NCI-H446 (cell line): ENCODE measurements at places on chromosomes 5 and 9.
A peak's percentile ranks its signal among the peaks of the same experiment; 100 is the strongest.

DNA sequence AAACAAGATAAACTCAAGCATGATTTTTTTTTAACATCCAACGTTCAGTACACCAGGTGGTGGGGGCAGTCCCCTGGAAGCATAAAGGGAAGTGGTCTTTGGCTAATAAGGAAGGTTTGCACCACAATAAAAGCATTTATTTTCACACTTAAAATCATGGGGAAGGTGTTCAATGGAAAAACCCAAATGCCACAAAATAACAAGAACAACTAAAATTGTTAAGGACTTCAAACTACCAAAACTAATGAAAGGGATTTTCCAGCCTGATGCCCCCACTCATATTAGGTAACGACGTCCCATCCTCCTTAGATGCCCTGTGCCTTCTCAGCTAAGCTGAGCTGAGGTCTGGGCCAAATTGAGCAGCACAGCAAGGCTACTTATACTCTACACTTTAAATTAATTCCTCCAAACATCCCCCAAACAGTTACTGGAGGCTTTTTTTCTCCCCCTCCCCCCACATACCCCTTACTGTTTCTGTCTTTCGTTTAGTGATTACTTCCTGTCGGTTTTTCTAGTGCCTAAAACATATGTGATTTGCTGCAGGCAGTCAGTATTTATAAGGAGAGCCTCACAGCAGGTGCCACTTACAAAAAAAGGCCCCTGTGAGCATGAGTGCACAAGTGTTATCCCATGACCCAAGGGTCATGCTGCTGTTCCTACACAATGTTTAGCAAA, 259.7 kb upstream of the ZNF608 start:
- no peak for DNase-seq

GRCh38 chr5:160260881-160261815, 31.8 kb downstream of the FABP6 start:
- DNase-seq = no peak

DNA sequence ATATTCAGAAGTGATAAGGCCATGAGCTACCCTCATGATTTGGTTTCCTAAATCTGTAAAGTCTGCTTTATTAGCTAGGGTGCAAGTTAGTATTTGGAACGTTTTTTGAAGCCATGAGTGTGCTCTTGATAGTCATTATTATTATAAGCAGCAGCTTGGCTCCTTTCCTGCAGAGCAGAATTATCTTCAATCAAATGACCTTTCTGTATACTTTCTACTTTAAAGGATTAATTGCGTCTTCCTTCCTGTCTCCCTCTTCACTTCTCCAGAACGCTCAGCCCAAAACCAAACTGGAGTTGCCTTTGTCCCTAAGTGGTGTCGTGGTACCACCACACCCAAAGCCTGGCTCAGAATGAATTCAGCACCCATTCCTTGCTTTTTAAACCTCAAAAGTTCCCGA, 211.3 kb downstream of the ARHGAP26 start:
- DNase-seq = no peak

DNA sequence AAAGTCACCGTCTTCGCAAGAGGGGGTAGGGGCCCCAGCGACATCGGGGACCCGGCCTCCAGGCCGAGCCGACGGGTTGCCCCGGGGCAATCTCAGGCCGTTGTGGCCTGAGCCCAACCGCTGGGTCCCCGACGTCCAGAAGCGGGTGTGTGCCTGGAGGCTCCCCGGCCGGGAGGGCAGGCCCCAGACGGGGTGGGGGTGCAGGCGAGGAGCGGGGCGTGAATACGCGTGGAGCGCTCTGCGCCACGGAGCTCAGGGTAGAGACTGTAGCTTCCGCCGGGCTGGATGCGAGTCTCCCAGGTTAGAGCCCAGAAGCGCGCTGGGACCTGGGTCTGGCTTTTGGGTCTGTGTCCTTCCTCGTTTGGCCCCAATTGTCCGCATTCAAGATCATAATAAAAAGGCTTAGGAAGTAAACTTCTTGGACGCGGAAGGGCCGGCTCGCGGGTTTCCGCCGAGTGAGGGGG, 3.5 kb downstream of the BARX1 start:
- DNase-seq = no peak

GRCh38 chr5:151067632-151068432, 13.0 kb downstream of the TNIP1 start:
- DNase-seq = no peak

- no peak for DNase-seq
These were observed 218.2 kb downstream of the TSSK1B start for GRCh38 chr5:113216545-113216944.

- no peak for DNase-seq
These were observed 38.7 kb downstream of the VCAN start for GRCh38 chr5:83510260-83510659.

GRCh38 chr9:75185585-75186170, 97.4 kb downstream of the OSTF1 start:
- DNase-seq = no peak

- DNase-seq = no peak
These were observed 48.2 kb downstream of the RASGEF1C start for GRCh38 chr5:180160789-180161188.

- DNase-seq = no peak
These were observed 99.0 kb upstream of the DAB2 start for GRCh38 chr5:39523821-39524220.

- no peak for DNase-seq
These were observed 7.0 kb downstream of the BARHL1 start for GRCh38 chr9:132589148-132590036.

- DNase-seq = peak; percentile 35
These were observed 120.2 kb upstream of the GRHPR start for GRCh38 chr9:37302277-37302676.

- DNase-seq = no peak
These were observed 30.2 kb downstream of the MAML1 start for GRCh38 chr5:179762781-179763176.

DNA sequence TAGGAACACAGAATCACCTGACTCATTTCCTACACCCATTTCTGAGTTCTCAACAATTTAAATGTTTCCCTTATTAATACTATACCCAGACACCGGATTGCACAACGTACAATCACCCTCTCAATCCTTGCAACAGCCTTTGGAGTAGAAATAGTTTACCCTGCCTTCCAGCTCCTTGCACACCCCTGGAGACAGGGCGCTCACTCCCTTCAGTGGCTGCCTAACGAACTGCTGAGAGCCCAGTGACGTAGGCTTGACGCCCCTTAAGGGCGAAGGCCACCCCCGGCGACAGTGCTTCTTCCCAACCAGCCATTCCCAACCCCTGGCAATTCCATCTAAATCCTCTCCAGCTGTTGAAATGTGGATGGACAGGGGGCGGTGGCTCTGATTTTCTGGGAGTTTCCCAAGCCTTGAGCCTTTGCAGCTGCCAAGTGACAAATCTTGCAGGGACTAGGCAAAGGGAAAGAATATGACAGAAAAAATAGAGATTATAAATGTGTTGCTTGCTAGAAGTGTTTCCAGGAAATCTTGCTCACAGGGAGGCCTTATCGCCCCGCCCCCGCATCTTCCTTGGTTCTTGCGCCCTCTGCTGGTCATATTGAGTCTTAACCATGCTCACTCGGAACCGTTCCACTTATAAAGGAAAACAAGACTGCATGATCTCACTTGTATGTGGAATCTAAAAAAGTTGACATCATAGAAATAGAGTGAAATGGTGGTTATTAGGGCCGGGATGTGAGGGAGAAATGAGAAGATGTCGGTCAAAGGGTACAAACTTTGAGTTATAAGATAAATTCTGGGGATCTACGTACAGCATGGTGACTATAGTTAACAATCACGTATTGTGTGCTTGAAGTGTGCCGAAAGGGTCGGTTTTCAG, 7.6 kb upstream of the BARX1 start:
- peak; percentile 39 for DNase-seq

DNA sequence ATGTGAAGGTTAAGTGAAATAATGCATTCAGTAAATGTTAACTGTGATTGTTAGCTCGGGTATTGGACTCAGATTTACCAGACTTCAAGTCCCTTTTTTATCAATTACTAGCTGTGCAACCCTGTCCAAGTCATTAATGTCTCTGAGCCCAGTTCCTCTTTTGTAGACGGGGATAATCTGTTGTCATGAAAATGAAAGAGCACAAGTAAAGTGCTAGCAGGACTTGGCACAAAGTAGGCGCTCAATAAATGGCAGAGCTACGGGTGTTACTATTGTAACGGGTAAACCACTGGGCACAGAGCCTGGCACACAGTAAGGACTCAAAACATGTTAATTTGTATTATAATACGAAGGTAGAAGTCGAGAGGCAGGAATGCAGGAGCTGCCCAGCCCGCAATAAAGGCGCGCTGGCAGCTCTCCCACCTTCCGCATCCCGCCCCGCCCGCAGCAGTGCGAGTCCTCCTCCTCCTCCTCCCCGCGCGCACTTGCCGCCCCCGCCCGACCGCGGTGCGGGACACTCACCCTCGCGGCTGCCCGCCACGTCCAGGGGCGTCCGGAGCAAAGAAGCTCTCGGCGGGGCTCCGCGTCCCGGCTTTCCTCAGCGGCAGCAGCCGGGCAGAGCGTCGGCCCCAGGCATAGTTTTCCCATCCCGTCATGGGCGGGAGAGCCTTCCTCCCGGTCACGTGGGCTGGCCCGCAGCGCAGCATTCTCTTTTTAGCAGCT, at the start of gene C1QTNF2:
TSS of gene C1QTNF2 (minus strand) at position 637 of the 723 bp plus-strand sequence. CDS start 15,615 bp downstream, outside the sequence.
- DNase-seq = peak; percentile 55

GRCh38 chr5:146623009-146623408, 107.0 kb upstream of the GPR151 start:
- DNase-seq = no peak

GRCh38 chr5:151688436-151688835, 1.7 kb upstream of the SPARC start:
- DNase-seq = no peak

GRCh38 chr5:147601652-147602051, 91.8 kb upstream of the DPYSL3 start:
- no peak for DNase-seq

- DNase-seq = no peak
These were observed 56.4 kb upstream of the OR2K2 start for GRCh38 chr9:111386386-111386785.

DNA sequence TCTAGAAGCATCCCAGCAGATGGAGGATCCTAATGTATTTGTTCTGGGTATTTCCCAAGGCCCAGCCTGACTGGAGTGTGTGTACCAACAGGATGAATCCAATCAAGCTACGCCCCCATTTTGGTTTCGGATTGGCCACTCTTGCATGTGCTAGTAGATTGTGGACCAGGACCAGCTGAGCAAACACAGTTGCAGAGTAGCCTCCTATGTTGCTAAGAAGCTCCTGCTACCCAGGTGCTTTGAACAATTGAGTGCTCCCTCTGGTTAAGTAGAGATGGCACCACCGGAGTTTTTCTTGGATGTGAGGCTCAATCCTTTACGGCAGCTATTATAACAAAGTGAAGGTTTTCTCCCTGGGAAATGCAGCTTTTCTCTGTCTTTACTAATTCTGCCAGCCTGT, 204.5 kb downstream of the NTRK2 start:
- no peak for DNase-seq

- no peak for DNase-seq
These were observed 12.9 kb downstream of the CARTPT start for GRCh38 chr5:71732011-71732410.

GRCh38 chr5:174559141-174559540, 165.2 kb upstream of the MSX2 start:
- no peak for DNase-seq

GRCh38 chr9:123796618-123797484, 133.1 kb downstream of the DENND1A start:
- no peak for DNase-seq

DNA sequence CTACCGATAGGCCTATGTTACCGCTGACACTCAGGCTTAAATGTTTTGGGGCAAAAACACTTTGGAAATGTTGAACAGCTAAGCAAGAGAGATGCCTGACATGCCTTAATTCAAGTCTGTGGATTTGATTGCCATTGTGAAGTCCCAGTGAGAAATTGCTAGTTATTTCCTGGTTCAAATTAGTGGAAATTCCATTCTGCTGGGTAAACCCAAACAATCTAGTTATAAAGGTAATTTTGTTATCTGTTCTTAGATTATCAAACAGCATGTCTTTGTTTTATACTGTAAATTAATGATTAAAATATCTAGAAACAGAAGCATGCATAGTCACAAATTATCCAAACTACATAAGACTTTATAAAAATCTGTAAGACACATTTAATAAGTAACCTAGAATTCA, 96.6 kb downstream of the PJA2 start:
- no peak for DNase-seq

GRCh38 chr9:106682420-106682819, 180.5 kb upstream of the ZNF462 start:
- DNase-seq = no peak

- DNase-seq = peak; percentile 83
These were observed 490.9 kb downstream of the GADD45G start for GRCh38 chr9:90095682-90096081.

DNA sequence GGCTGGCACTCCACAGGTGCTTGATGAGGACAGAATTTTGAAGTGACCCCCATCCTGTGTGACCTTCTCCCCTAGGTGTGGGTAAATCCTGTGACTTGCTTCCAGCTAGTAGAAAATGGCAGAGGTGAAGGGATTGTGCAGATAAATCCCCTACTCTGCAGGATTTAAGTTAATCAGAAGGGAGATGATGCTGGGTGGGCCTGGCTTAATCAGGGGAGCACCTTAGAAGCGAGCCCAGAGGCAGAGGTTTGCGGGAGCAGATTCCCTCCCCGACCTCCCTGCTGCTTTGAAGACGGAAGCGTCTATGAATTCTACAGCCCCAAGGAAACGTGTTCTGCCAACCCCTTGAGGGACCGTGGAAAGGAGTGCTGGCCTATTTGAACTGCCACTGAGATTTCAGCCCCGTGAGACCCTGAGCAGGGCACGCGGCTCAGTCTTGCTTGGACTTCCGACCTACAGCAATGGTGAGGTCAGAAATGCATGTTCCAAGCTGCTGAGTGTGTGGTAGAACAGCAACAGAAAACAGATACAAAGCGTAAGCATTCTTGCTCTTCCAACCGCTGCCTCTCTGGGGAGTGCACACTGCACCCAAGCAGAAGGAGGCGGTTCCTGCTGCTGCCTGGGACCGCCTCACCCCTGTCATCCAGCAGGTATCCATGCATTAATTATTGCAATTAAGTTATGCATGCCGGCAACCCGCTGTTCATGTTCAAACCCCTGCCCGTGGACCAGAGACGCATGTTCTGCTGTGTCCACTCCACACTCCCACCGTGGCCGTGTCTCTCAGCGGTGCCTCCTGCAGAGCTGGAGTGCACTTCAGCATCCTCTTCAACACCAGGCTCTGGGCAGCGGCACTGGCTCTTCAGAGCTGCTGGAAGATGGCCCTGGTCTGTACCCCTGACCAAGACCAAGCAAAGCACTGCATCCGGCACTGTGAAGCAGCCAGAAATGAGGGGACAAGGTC, 54.6 kb upstream of the RXRA start:
- no peak for DNase-seq

GRCh38 chr5:2137444-2138050, 254.8 kb upstream of the IRX4 start:
- DNase-seq = no peak

GRCh38 chr5:149615976-149616375, 34.7 kb downstream of the ARHGEF37 start:
- DNase-seq = no peak

- DNase-seq = no peak
These were observed 209.8 kb upstream of the ELAVL2 start for GRCh38 chr9:24035816-24036215.

GRCh38 chr5:173163219-173163618, 18.9 kb downstream of the BNIP1 start:
- DNase-seq = no peak

- DNase-seq = no peak
These were observed 4.1 kb downstream of the NFIL3 start for GRCh38 chr9:91419222-91420191.
